Neural crest cell (in vitro differentiated cells): ENCODE measurements at places on chromosomes 4 and X.

DNA sequence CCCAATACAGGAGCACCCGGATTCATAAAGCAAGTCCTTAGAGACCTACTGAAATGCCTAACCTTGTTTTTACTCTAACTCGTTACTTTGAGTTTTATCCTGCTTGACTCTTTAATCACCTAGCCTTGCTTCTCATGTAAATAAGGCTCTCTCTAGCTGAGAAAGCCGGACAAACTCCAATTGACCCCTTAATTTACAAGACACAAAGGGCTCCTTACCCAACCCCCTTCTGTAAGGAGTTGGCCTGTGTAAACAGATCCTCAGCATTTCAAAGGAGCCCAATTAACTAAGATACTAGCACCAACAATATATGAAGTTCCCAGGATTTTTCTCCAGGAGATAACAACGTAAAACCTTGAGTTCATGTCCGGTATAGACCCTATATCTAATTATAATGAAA, 61.7 kb downstream of the CT47B1 start:
- no peak for DNase-seq

DNA sequence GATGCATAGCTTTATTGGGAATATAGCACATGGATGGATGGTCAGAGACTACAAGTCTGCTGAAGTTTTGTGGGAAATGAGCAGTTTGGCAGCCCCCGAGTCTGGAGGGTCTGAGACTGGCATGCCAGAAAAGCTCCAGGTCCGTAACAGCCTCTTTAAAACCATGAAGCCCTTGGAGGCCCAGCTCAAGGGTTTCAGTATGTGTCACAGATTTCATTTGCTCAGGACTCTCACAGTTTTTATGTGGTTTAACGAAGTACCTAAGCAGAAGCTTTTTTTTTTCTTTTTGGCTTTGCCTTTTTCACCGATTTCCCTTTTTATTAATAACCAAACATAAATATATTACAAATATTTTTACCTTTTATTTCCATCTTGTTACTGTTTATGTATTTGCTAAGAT, 30.6 kb upstream of the TMEM184C start:
- DNase-seq = no peak

DNA sequence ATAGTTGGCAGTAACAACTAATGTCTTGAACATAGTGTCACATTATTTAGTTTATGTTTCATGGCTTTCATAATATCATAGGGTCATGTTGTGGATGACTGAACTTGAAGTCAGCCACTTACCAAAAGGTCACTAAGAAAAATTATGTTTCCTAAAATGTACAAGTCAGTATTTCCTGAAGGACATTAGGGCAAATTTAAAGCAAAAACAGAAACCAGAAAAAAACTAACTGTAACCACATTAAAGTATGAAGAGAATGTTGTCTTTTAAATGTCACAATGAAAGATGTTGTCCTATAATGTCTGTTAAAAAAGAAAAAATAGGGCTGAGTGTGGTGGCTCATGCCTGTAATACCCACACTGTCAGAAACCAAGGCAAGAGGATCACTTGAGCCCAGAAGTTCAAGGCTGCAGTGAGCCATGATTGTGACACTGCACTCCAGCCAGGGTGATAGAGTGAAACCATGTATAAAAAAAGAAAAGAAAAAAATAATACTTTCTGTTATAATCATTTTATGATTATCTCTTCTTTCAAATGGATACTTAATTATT, 55.8 kb downstream of the HHIP start:
- no peak for DNase-seq

GRCh38 chr4:657834-658667, 16.0 kb downstream of the ATP5ME start:
- DNase-seq = no peak

- no peak for DNase-seq
Observed at GRCh38 chr4:168600796-168601583, 104.1 kb downstream of the PALLD start.
